ENCODE measurements at places on chromosomes 11 and 22. TPM values are rescaled to one million over a fixed set of nuclear protein-coding genes. Genes with fewer than 3 reads are reported as not detected.

The HOATZ gene
- not detected for total RNA-seq

The TCN2 gene
- 5.1 TPM for total RNA-seq

The VPREB1 gene
- total RNA-seq, result not detected

The SNX32 gene
- 2.3 TPM for total RNA-seq

The RCOR2 gene
- total RNA-seq, result 0.17 TPM

The TMEM191C gene
- total RNA-seq, result 0.59 TPM

The MICAL2 gene
- 167 TPM for total RNA-seq

The GAL3ST3 gene
- not detected for total RNA-seq

The TPBGL gene
- total RNA-seq, result 0.17 TPM

The DRD2 gene
- total RNA-seq, result not detected

The OR51E2 gene
- not detected for total RNA-seq

The OR8K1 gene
- not detected for total RNA-seq

The OR51A2 gene
- total RNA-seq, result not detected

The GTSE1 gene
- total RNA-seq, result 55.8 TPM

Measured in T-helper 1 cell treated with Interleukin-12 subunit alpha and Interleukin-12 subunit beta and Interleukin-4 antibody, amounts not matched to agents 30 ng/mL and 1 ng/mL, for 36 hours (primary cell).